ENCODE measurements at places on chromosomes 7 and 10. TPM values are rescaled to one million over a fixed set of nuclear protein-coding genes. Genes with fewer than 3 reads are reported as not detected.

CALN1 gene
- not detected for total RNA-seq

UPK3BL2 gene
- 151 TPM for total RNA-seq

PLPP4 gene
- 0.13 TPM for total RNA-seq

GIMAP5 gene
- total RNA-seq, result not detected

CLEC2L gene
- total RNA-seq, result not detected

TCAF2 gene
- 2.3 TPM for total RNA-seq

METTL27 gene
- 0.26 TPM for total RNA-seq

HOXA4 gene
- total RNA-seq, result not detected

ITGA8 gene
- total RNA-seq, result not detected

HYAL4 gene
- under 0.01 TPM for total RNA-seq

PALD1 gene
- total RNA-seq, result 0.13 TPM

PPP1R3C gene
- 17.4 TPM for total RNA-seq

C10orf53 gene
- total RNA-seq, result not detected

DNA sequence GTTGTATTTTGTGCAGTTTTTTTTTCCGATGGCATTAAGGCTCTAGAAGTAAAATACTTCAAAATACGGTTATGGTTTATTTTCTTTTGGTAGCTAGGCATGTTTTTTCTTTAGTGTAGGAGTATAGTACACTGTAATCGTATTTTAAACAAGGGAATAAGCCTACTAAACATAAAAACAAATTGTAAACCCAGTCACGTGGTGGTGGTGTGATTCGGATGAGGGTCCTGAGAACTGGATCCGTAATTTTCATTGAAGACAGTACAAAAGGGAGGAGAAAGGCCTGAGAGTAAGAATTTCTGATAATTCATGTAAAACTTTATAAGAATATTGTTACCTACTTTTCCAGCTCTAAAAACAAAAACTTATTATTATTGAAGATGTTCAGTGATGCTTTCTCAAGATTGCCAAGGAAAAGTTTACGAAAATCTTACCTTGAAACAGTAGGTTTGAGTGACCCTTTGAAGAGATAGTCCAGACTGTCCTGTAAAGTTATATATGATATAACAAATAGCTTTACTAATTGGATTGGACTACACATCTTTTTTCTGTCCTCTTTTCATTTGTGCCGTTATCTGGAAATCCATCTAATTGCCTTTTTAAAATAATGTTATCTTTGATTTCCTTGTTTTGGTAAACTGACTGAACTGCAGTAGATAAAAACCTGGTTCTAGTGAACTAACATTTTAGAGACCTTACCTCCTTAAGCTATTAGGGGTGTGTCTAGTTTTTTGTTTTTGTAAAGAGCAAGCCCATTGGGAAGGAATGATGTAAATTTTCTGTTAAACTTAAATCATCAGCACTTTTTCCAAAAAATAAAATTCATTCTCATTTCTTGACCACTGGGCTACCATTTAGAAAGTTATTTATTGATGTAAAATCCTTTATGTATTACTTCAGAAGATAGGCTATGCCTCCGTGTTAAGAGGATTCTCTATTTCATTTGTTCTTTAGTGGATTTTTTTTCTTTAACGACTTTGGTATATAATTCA is 1.0 kb upstream of the PBLD start:
- no peak for DNase-seq

GRCh38 chr10:124724279-124725027 is 19.7 kb downstream of the FAM53B start:
- no peak for DNase-seq

GRCh38 chr10:105585171-105585570 is 944.1 kb downstream of the SORCS3 start:
- DNase-seq, result peak; percentile 81

- no peak for DNase-seq
Measured at GRCh38 chr10:16570731-16571130, 49.1 kb upstream of the C1QL3 start.

- no peak for DNase-seq
Measured at GRCh38 chr10:48306870-48307710, 613 bp downstream of the MAPK8 start.

DNA sequence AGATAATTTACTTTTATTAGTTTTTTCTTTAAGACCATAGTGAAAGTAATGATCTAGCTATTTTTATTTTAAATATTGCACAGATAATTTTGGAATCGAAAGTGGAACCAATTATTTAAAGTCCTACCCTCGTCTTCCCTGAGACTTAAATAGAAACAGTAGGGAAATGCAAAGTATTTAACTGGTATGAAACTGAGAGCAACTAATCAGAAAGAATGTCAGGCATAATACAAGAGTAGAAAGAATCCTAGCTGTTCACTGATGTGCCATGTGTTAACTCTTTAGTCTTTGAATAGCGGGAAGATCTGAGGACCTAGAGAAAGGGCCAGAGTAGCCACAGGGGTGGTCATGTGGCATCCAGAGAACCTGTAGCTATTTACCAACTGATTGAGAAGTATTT is 630.0 kb downstream of the NRG3 start:
- no peak for DNase-seq

DNA sequence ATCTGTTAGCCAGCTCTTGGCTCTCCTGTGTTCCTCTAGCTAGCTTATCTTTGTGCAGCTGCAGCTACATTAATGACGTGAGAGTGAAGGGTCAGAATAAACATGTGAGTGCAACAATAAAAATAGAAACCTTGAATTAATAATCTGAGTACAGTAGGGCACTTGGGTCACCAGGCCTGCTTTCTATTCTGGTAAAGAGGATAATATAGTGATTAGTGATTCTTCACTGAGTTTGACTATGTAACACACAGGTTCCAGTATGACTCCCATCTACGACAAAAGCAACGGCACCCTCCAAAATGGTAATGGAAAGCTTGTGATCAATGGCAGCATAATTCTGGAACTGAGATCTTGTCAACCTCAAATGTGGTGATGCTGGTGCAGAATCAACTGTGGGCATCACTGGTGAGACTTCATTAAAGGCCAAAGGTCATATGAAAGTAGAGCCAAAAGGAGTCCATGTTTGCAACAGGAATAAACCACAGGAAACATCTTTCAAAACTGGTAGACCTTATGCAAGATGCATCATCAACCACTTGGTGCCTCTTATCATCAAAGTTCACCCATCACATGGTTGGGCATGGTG is 77.6 kb downstream of the NRBF2 start:
- DNase-seq, result no peak

GRCh38 chr7:40436710-40437109 is 301.9 kb downstream of the SUGCT start:
- no peak for DNase-seq

DNA sequence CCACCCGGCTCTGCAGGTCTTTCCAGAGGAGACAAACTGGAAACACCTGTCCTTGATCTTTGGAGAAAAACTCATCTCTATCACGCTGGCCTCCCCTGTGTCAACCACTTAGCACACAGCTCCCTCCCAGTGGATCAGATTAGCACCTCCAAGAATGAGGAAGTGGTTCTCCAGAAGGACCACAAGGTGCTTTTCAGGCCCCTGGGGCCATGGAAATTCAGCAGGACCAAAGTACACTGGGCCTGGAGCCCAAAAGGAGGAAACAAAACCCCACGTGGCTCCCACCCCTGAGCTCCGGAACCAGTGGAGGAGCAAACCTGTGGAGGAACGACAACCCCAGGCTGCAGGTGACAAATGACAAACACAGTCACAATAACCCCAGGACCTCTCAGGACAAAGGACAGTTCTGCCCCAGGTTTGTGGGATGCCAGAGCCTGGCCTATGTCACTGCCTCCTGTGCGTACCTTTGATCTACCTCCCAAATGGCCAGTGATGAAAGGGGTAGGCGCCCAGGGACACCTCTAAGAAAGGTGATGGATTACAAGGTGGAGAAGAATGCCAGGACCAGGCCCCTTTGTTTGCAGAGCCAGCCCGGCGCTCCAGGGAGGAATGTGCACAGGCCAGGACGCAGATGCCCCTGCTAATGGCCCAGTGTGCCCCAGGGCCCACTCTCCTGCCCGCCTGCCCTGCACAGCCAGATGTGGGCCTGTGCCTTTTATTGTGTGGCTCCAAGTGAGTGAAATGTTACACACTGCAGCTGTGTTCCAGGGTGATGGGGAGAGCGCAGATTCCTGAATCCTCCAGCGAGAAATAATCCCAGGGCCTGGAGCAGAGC is 5.7 kb downstream of the TNS3 start:
- peak; percentile 56 for DNase-seq

GRCh38 chr10:31030800-31031199 is 865 bp downstream of the ZNF438 start:
- no peak for DNase-seq

GRCh38 chr10:110260746-110261477 is 43.8 kb downstream of the SMNDC1 start:
- DNase-seq, result no peak

GRCh38 chr10:112985690-112986543 is 35.9 kb downstream of the TCF7L2 start:
- no peak for DNase-seq

DNA sequence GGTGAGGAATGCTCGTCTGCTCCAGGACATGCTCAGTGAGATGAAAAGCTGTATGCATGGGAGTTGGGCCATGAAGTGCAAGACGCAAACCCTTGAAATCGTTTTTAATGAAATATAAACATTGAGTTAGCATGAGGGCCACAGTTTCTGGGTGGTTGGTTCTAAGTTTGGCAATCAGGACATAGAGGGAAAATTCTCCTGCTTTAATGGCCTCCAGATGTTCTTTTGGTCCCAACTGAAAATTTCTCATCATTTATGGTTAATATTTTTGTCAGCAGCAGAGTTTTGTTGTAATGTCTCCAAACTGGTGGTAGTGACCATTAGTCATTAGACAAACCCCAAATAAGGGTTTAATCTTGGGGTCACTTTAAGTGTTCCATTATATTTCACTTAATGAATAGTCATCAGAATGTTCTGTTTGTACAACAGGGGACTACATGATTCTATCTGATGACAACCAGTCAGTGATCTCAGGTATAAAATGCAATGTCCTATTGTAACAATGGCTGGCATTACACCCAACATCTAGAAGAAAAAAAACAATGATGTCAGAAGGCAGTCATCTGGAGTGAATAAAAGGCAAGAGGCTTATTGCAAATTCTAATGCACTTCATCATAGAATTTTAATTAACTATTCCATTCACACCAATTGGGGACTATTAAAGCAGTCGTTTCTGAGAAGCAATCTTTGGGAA is 197.4 kb downstream of the JCAD start:
- DNase-seq, result peak; percentile 44

DNA sequence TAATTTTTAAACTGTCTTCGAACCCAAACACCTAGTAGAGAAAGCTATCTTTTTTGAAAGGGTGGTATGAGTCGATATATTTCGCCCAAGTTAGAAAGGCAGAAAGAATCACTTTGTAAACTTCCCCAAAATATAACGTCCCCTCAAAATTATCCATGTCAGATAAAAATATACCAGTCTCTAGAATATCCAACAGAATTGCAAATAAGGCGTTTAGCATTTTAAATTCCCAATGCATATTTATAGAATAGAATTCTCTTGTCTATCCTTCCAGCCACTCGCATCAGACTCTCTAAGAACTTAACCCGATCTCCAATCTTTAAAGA is 2.1 kb downstream of the CTBP2 start:
- no peak for DNase-seq

DNA sequence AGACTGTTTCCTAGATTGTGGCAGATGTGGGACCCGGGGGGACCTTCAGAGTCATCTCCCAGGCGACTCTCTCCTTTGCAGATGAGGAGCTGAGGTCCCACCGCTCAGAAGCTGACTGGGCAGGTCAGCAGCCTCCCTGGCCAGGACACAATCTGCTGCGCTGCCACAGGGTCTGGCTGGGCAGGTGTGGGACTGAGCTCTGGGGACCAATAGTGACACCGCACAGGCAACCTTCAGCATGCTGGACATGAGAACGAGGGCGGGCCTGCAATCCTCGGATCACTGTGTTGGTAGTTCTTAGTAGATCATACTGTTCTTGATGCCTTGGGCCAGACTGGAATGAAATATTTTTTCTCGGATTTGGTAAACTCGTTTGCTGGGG is 20.5 kb upstream of the CRYGN start:
- DNase-seq, result no peak

GRCh38 chr7:80923211-80923612 is 4.4 kb upstream of the SEMA3C start:
- DNase-seq, result peak; percentile 67

GRCh38 chr7:48245751-48246472 is 74.7 kb downstream of the ABCA13 start:
- DNase-seq, result no peak

- DNase-seq, result no peak
Measured at GRCh38 chr7:28862595-28863272, 95.4 kb downstream of the TRIL start.

GRCh38 chr7:42152329-42153205 is 84.4 kb downstream of the GLI3 start:
- DNase-seq, result peak; percentile 13

- peak; percentile 31 for DNase-seq
Measured at GRCh38 chr7:128398016-128398840, 11.6 kb downstream of the IMPDH1 start.

GRCh38 chr10:71811351-71811750 is 38.0 kb upstream of the VSIR start:
- DNase-seq, result no peak

DNA sequence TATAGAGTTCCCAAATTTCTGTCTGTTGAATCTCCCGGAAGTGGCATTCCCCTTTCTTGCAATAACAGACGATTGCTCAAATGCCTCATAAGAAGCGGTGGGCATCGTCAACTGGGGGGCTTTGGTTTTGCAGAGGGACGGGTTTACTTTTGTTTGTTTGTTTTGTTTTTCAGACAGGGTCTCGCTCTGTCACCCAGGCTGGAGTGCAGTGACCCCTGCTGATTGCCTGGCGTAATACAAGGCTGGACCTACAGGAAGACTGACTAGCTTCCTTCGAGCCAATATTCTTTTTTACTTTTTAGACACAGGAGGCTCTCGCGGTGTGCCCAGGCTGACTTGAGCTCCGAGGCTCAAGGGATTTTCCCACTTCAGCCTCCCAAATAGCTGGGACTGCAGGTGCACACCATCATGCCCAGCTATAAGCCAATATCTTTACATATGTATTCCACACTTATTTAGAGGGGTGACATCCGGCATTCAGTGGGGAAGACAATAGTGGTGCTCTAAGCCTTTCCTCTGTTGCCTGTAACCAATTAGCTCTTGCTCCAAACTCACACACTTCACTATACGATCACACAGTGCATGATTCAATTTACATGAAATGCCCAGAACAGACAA is 58.1 kb downstream of the FHIP2A start:
- DNase-seq, result peak; percentile 26

DNA sequence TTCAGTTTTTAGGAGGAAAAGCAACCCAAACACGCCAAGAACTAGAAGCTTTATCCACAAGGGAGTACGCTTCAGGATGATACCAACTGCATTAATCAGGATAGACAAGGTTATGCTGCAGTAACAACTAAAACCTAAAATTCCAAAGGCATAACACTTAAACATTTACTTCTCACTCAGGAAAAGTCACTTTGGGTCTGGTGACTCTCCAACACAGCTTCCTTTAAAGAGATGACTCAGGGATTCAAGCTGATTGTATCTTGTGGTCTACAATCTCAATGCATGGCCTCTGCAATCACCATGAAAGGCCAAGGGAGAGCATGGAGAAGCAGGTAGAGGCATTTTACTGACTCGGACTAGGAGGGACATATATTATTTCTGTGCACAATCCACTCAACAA is 315.8 kb downstream of the KCNMA1 start:
- no peak for DNase-seq
